ENCODE measurements at places on chromosomes 16 and 17.

GRCh38 chr17:1154704-1155103 is 25.1 kb downstream of the ABR start:
- DNase-seq, result no peak

DNA sequence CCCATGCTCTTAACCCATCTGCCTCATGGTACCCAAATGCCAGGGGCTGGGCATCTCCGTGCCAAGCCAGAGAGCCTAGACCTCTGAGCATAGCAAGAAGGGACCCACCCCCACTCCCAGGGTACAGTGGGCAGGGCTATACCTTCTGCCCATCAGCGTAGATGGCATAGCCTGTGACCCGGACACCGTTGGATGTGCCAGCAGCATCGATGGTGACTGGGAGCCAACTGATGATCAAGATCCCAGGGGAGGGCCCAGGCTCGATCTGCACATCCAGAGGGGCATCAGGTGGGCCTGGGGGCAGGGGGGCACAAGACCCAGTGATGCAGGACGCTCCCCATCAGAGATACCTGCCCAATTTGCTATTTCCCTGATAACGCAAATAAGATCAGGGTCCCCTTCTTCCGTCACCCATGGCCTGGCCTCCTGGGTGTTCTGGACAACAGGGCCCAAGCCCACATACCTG is 17.1 kb downstream of the TSPOAP1 start:
- no peak for DNase-seq

DNA sequence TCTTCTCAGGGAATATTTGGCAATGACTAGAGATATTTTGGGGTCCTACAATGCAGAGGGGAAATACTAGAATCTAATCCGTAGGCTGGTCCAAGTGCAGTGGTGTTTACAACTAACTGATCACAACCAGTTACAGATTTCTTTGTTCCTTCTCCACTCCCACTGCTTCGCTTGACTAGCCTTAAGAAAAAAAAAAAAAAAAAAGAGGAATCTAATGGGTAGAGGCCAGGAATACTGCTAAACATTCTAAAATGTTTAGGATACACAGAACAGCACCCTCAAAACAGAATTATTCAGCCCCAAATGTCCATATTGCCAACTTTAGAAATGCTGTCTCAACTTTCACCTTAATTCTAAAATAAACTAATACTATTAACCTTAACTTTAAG is 49.0 kb upstream of the SKAP1 start:
- DNase-seq, result no peak

DNA sequence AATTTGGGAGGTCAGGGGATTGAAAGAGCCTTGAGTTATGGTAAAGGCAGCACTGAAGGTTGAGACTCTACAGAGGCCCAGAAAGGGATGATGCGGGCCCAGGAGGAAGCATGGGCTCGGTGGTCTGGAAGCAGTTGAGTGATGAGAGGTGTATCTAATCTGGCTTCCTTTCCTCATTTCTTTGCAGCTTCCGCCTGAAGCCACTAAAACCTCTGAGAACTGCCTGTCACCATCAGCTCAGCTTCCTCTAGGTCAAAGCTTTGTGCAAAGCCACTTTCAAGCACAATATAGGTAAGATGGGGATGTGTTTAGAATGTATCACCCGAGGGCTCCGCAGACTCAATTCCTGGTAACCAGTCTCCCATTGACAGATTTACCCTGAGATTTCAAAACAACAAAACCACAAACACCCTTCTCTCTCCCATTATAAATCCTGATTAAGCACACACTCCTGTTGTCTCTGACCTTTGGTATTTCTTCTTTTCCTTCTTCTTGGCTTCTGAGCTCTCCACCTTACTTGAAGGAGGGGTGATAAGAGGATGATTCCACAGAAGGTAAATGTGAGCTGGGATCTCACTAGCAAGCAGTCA is 21.2 kb downstream of the USP43 start:
- no peak for DNase-seq

DNA sequence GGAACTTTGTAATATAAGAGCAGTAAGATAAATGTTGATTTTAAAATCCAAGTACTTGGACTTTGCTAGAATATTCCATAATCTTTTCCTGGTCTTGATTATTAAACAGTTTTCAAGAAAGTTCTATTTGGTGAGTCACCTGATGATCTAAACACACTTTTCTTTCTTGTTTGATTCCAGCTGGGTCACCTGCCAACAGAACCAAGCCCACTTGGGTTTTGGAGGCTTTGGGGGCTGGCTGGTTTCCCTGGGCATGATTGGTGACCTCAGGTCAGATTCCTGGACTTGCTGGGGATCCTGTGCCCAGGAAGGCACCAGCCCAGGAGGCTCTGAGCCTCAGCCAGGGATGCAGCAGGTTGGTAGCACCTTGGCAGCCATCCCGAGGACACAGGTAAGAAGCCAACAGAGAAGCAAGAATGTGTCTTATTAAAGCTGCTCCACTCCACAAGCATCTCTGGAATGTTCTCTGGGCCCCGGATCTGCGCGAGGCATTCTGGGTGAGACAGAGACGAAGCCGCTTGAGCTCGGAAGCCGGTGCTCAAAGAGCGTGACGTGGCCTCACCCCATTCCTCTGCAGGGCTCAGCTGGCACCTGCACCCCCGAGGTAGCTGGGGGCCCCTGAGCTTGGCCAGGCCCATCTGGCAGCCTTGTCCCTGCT is 3.1 kb upstream of the TEX19 start:
- DNase-seq, result no peak

DNA sequence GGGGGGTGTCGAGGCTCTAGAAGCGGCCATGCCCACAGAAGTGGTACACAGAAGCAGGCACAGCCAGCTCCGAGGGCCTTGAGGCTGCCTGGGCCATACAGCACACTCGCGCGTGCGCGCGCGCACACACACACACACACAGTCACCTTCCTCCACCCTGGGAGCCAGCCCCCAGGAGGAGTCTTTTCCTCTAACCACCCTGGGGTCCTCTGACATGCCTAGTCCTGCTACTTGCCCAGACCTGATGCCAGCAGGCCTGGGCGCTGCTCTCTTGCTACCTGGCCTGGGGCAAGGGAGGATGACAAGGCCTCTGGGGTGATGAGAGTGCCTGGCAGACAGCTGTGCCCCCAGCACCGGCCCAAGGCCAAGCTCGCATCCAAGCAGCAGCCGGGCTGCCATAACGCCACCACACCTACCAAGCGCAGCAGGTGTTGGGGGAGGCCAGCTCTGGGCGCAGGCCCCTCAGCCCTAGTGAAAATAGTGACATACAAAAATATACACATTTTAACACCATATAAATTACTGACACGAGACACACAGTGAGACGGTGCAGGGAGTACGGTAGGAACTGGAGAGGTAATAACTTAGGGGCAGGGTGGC is 41.1 kb downstream of the TSC2 start:
- DNase-seq, result no peak

GRCh38 chr16:53081032-53081424 is 26.2 kb downstream of the CHD9 start:
- no peak for DNase-seq

- peak; percentile 14 for DNase-seq
These were observed 44.0 kb downstream of the PRAC1 start for GRCh38 chr17:48678141-48678971.

DNA sequence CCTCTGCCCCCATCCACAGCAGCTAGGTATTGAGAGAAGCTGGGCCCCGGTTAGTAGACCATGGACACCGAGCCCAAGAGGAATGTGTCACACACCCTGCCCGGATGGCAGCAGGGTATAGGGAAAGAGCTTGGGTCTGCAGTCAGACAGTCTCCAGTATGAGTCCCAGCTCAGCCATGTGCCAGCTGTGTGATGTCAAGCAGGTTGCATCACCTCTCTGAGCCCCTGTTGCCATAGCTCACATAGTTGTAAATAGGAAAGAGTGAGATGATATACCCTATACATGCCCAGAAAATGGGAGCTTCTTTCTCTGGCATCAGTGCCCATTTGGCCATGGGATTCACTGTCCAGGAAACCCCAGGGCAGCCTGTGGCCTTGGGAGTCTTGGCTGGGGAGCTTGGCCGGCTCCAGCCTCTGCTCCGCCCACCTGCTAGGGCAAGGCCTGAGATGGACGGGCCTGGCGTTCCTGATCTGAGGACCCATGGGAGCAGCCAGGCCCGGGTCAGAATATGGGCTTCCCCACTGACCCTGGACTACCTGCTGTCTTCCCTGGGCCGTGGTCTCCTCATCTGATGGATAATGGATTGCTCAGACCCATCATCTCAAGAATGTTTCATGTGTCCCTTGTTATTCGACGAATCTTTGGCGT is 13.2 kb downstream of the CD300LG start:
- no peak for DNase-seq

- DNase-seq, result no peak
These were observed 176.2 kb upstream of the IRX3 start for GRCh38 chr16:54462771-54463170.

GRCh38 chr17:51147650-51148049 is 5.7 kb upstream of the NME1 start:
- DNase-seq, result no peak

- DNase-seq, result peak; percentile 69
These were observed 2.3 kb downstream of the BAHCC1 start for GRCh38 chr17:81397314-81398175.

GRCh38 chr17:7745748-7746470 is 28.4 kb downstream of the DNAH2 start:
- DNase-seq, result no peak

DNA sequence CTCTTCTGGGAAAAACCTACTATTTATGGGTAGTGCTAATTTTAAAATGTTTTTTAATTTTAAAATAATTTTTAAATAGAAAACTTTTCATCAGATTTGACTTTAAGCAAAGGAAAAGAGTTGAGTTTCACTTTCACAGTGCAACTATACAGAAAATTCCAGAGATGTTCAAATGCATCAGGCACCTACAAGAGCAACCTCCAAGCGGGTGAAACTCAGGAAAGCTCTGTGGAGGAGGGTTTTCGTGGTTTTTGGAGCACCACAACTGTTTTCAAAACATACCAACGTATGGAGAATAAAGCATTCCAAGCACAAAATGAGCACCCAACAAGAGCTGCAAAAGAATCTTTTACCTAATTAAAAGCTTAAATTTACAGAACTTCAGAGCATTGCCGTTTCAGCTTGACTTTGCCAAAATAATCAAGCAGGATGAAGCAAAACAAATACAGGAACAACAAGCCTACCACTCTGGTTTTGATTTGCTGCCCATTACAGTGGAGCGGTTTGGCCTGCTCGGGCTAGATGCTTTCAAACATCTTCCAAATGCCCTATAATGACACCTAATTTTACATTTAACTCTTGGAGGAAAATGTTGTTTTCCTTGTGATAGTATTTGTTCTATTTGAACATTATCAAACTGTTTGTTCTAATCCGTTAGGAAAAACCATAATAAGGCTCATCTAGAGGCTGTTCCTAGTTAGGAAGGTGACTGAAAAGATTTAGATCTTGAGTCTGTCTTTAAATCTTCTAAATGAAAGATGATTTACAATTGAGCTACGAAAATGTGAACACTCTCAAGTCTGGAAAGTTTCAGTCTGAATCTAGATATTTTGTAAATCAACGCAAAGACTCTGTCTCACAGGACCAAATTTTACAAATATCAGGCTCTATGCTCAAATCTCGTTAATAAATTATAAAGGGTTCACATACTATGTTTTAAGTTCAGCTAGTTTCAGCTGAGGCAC is 34.5 kb downstream of the NACA2 start:
- no peak for DNase-seq

- DNase-seq, result no peak
These were observed 180.5 kb upstream of the GSE1 start for GRCh38 chr16:85432606-85433005.

DNA sequence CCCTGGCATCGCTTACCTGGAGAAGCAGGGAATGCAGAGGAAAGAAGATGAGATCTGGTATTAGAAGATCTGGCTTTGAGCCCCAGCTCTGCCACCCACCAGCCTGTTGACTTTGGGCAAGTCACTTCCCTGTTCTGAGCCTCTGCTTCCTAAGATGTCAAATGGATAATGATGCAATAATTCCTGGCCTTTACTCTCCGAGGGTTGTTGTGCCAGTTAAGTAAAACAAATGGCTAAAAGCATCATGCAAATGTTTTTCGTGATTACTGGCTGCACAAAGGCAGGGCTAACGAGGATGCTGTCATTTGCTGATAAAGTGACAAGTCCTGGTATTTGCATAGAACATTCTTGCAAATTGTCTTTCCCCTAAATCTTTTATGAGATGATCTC is 1.3 kb upstream of the ZNF821 start:
- DNase-seq, result no peak

DNA sequence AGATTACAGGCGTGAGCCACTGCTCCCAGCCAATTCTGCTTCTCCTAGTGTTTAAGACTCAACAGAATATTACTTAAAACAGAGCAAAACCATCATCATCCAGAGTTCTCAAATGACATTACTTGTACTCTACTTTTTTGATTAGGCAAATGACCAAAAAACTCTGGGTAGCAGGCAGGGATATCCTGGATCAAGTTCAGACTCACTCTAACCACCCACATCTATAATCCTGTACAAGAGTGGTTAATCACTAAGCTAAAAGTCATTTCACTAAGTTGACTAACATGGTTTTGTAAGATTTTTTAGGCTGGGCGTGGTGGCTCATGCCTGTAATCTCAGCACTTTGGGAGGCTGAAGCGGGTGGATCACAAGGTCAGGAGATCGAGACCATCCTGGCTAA is 6.8 kb downstream of the NAE1 start:
- DNase-seq, result no peak

DNA sequence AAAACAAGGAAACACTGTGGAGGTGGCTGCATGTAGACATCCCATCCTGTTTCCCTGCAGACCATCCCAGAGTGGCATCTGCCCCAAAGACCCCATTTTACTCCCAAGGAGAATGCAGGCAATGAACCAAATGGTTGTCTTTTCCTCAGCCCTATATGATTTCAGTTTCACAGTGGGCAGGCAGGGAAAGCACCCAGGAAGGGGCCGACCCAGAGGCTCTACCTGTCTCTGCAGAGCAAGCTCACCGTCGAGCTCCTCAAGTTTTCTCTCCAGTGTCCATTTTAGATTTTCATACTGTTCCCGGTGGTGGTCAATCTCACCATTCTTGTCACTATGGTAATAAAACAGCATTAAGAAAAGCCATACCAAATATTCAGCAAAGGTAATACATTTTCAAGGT is 14.6 kb downstream of the CCDC57 start:
- no peak for DNase-seq
